Activated CD4-positive, CD25-positive, alpha-beta regulatory T cell (primary cell): ENCODE measurements at places on chromosomes 2 and 18.

GRCh38 chr2:122515731-122516290 lies 760.4 kb downstream of the TSN start:
- DNase-seq = no peak

DNA sequence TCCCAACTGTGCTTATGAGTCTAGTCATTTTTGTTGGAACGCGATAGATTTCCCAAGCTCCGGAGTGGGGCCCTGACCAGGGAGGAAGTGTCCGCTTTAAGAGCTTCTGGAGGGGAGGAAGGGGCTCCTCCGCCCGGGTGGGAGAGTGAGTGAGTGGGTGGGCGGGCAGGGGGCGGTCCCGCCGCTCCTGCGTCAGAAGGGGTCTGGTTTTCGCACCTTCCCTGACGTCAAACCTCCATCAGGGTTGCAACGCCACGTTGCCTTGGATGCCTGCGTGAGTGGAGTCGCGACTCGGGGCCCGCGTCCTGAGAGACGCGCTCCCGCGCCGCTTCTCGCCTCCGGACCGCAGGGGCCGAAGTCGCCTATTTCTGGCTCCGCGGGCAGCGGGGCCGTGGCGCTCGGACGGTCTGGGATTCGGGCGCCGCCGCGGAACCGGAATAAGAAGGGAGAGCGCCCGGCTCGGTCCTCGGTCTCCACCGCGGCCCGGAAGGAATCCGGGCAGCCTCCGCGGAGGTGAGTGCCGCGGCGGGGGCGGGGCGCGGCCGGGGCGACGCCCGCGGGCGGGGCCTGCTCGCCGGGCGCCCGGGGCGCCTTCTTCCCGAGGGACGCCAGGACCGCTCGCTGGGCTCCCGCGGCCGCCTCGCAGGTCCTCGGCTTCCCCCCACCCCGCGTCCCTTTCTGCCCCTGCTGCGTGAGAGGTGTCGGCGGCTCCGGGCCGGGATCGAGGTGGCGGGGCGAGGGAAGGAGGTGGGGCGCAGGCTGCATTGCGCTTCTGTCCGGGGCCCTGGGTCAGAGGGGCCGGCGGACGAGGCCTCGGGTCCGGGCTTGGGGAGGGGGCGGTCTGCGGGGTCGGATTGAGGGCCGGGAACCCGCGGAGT lies at the start of gene ZDBF2:
Gene ZDBF2, plus strand, starts transcription at position 230 of the 878 bp plus-strand sequence. CDS start 7,187 bp downstream, outside the sequence.
- DNase-seq = peak; percentile 27

- no peak for DNase-seq
These were observed 21.1 kb downstream of the ILKAP start for GRCh38 chr2:238182362-238182761.

DNA sequence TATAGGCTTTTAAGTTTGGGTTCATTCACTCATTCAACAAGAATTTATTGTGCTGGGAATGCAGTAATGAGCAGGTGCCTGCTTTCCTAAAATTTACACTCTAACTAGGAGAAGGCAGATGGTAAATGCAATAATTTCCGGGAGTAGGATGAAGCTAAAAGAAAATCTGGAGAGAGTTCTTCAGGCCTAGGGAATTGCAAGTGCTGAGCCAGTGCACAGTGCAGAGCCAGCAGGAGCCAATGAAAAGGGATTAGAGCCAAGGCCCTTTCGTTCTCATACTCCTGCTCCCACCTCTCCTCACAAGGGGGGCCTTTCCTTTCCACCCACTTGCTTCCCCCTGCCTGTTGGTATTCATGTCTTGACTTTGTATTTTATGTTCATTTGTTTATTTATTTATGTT lies 55.1 kb downstream of the CFAP221 start:
- DNase-seq = no peak

- no peak for DNase-seq
These were observed 36.9 kb downstream of the EPC2 start for GRCh38 chr2:148681443-148681842.

DNA sequence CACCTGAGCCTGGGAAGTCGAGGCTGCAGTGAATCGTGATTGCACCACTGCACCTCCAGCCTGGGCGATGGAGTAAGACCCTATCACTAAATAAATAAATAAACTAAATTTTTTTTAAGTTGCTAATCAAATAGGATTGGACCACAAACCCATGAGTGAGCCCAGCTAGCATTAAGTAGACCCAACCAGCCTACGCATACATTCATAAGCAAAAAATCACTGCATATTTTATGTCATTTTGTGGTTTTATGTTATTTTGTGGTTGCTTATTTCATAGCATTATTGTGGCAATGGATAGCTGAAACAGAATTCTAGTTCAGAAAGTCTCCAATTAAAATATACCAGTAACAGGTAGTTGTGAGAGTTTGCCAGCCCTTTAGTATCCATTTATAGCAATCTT lies 29.1 kb upstream of the ZC3H15 start:
- no peak for DNase-seq
